HS-27A (cell line): ENCODE measurements at places on chromosomes 1 and 21.

DNA sequence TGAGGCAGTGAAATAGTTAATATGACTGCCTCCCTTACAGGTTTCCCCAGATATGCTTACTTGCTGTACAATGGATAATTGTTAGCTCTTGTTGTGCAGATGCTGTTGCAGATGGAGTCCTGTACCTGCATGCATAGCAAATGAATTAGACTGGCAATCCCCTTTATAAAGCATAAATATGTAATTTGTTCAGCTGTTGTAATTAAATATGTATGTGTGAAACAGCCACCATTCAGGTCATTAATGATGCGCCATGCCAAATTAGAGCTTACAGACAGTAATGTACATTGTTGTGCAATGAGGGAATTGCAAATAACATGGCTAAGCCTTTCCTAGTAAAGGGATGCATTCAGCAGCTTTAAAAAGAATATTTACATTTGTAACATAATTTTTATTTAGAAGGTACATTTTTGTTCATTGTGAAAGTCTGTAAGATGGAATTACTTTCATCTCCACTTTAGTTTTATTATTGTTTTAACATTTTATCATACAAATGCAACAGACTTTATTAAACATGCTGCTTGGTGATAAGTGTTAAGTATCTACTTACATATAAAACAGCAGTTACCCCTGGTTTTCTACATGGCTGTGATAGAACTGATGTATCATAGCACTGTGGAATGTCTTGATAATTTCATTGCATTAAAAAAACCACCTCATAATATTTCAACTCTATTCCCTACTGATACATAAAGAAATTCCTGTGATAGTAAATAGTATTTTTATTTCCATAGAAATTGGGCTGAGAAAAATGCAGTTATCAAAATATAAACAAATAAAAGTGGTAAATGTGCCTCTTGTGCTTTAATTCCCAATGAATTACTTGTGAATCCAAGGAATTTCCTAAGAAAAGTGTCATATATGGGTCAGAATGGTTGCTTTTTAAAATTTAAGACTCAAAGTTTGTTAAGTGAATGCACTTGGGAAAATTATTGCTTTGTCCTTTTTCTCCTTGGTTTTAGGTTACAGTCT, 99.0 kb downstream of the NFIA start:
- no peak for DNase-seq

GRCh38 chr1:170886460-170886859, 48.9 kb upstream of the MROH9 start:
- no peak for DNase-seq

- no peak for DNase-seq
Observed at GRCh38 chr1:241114699-241115233, 242.2 kb downstream of the RGS7 start.

DNA sequence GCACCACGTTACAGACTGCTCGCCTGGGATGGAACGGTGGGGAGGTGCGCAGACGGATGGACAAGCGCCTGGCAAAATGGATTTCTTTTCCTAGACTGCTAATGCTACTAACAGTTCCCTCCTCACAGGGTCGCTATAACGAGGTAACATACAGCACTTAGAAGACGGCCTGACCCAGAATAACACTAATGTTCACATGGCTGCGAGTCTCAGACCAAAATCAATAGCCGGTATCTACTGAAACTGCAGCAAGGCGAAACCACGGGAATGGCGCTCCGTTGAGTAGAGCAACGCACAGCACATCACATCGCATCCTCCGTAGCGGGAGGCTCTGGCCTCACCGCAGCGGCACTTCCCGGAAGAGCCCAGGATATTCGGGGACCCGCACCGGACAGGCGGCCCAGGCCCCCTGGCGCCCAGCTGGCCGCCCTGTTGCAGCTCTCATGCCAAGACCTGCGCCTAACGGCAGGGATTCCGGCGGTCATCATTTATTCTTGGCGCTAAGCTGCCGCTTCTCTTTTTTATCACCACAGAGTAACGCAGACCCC, 46.6 kb downstream of the VPS26C start:
- peak; percentile 7 for DNase-seq

DNA sequence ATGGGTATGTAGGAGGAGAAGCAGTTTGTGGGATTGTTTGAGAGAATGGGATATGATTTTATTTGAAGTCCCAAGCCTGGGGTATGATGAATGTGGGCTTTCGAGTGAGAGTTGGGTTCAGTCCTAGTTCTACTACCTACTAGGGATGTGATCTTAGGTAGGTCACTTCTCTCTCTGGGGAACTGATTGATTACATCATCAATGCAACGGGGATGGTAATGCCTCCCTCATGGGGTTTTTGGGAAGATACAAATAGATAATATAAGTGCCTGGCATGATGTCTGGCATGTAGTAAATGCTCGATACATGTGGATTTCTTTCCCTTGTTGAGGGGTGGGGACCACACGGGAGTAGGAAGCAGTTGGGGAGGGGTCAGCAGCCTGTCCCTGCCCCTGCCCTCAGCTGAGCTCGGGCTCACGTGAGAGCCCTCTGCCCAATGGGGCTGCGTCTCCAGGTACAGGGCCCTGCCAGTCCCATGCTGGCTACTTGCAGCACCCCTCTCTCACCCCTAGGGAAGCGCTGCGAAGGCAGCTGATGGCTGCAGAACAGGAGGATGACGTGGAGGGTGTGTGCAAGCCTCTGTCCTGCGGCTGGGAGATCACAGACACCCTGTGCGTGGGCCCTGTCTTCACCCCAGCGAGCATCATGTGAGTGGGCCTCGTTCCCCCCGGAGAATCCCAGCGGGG, 38.7 kb downstream of the AZIN2 start:
- DNase-seq = no peak

DNA sequence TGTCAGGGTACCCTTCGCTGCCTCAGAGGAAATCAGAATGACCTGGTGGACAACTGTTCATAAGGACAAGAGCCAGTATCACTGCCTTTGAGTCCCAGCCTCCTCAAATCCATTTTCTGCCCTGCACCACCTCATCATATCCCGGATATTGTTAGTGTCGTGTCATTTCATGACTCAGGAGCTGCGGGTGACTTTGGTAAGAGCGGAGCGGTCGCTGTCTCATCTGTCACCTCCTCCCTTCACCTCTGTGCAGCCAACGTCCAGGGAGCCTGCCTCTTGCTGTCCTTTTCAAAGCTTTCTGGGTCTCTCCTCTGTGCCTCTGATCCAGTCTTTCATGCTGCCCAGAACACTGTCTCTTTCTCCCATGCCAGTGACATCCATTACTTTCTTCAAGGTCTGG, 7.0 kb upstream of the C1orf198 start:
- DNase-seq = no peak

GRCh38 chr1:19414515-19415121, 70.7 kb downstream of the CAPZB start:
- DNase-seq = no peak

GRCh38 chr1:29585656-29586055, 349.3 kb downstream of the PTPRU start:
- DNase-seq = no peak
